NCI-H2081 treated with DMSO at 0.1 percent for 48 hours (cell line): ENCODE measurements at places on chromosomes 16 and 17.

DNA sequence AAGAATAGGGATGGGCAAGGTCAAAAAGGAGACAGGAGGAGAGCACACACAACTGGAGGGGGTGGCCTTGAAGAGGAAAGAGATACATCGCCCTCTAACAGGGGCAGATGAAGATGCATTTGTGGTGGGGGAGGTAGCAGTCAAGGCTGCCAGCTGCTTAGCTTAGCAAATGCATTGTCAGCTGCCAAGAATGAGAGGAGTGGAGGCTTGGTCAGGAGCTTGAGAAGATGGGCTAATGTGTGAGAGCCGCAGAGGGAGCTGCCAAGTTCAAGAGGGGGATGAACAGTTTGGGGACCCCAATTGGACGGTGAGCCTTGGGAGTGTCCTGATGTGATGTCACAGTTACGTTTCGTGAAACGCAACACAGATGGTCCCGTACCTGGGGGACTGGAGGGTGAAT lies 28.9 kb upstream of the GNA13 start:
- DNase-seq: no peak

GRCh38 chr17:73851091-73851490 lies 206.8 kb upstream of the SDK2 start:
- DNase-seq: no peak

- DNase-seq: no peak
Measured at GRCh38 chr16:14483819-14484385, 146.2 kb downstream of the PARN start.

DNA sequence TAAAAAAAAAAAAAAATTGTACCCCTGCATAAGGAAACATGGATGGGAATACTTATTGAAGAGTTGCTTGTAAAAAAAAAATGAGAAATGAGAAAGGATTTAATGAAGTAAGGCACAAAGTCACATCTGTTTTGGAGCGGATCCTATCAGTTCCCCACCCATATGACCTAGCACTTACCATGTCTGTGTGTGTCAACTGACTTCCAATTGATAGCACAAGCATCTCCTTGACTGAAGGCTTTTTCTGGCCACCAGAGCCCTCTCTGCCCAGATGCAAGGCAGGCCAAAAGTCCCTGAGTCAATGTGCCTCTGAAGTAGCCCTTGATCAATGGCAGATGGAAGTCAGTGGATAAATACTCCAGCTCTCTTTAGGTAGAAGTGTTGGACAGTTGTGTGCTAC lies 13.4 kb upstream of the NLK start:
- no peak for DNase-seq

- DNase-seq: no peak
Measured at GRCh38 chr17:16585796-16586195, 16.8 kb upstream of the ZNF287 start.

DNA sequence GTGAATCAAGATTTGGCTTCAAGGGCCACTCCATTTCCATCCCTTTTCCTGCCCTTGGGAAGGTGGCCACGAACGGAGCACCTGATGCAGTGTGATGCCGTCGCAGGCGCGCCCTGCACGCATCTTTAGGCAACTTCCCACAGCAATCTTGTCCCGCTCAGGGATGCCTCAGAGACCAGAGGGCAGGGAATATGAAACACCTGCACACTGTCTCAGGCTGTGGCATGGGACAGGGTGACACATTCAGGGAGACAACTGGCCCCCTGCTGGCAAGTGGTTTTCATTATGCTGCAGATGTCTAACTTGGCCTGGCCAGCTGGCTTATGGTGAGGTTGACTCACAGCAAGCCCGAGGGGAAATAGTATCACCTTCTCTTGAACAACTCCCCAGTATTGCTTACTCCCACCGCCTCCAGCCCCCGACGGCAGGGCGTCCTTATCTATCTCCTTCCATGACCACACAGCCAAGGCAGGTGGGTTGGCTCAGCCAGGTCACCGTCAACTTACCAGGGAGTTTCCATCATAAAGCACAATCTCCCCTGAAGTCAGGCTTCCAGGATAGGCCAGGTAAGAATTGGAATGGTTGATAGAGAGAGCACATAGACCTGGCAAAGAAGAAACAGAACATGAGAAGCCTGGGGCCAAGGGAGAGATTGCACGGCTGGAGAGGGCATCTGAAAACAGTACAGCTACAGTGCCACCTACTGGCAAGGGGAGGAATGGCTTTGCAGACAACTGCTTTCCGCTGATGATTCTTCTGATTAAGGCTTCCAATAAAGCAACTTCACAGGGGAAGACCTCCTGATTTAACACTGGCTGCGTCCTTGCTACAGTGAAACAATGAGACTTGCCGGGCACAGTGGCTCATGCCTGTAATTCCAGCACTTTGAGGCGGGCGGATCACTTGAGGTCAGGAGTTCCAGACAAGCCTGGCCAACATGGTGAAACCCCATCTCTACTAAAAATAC lies 21.1 kb downstream of the WIPI1 start:
- peak; percentile 70 for DNase-seq

DNA sequence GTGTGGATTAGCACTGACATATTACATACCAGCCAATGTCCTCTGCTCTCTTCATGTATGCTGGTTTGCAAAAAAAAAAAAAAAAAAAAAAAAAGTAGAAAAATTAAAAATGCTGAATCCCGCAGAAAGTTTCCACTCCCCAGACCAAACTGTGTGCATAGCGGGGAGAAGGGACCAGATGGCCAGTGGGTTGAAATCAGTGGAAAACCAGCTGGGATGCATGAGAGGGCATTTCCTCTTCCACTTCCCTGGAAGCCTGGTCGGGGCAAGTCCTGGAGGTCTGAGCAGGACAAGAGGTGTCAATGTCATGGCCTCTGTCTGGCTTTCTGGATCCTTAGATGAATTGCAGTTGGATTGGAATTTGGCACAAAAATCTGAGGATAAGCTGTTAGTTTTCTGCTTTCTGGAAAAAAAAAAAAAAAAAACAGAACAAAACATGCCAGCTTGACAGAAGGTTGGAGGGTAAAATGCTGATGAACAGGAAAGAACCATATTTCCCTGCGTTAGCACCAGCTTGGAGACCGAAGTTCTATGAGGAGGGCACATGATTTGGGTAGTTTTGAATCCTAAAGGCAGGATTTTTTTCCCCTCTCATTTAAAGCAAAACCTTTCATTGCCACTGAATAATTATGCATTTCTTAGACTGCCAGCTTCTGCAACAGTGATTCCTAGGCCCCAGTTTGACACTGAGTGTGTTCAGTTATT lies 941.5 kb upstream of the EEF2KMT start:
- no peak for DNase-seq

- no peak for DNase-seq
Measured at GRCh38 chr17:8941520-8941919, 24.0 kb downstream of the PIK3R5 start.

DNA sequence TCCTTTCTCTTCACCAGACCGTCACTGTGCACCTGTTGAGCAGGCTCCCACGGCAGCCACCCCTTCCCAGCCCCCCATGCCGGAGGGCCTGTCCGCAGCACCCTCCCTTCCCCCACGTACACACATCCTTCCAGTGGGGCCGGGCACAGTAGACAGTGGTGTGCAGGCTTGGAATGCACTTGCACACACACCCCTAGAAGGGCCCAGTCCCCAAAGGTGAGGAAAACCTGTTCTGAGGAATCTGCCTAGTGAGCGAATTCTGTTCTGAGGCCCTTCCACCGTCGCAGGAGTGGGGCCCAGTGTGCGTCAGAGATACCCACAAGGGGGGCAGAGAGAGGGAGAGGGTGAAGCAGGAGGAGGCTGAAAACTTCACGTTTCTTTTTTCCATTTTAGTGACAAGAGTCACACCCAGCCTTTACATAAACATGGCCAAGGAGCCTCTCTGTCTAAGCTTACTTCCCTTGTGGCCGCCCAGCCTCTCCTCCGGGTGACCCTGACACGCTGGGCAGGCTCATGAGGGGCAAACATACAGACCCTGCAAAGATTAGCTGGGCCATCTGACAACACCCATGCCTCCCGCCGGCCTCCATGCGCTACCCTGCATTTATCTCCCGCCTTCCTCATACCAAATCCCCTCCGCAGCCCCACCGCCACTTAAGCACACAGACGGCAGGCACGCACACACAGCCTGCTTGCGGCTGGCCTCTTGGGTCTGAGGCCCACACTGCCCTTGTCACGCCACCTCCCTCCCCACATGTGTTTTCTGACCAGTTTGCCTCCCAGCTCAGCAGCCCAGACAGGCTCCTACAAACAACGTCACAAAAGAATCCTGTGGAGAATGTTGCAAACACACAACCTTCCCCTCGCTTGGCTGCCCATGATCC lies 1.8 kb downstream of the ZBTB4 start:
- no peak for DNase-seq

- no peak for DNase-seq
Measured at GRCh38 chr16:84514295-84514873, 9.9 kb upstream of the MEAK7 start.

DNA sequence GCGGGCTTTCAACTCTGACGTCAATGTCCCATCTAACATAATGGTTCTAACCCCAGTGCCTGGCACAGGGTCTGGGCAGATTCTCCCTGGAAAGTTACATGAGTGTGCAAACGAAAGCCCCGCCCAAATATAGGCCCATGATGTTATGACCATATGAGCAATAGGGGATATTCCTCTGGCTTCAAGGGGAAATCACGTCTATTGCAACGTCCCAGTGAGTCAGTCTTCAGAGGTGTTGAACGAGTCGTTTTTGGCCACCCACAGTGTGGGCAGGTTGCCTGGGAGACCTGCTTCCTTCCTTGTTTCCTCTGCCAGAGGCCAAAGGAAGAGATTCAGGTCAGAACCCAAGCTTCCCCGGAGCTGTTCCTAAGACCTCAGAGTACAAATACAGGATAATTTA lies 30.3 kb downstream of the PIK3R5 start:
- no peak for DNase-seq

GRCh38 chr16:66367968-66368891 lies 1.7 kb downstream of the CDH5 start:
- no peak for DNase-seq

- DNase-seq: no peak
Measured at GRCh38 chr17:75610103-75610984, 22.7 kb downstream of the MYO15B start.

DNA sequence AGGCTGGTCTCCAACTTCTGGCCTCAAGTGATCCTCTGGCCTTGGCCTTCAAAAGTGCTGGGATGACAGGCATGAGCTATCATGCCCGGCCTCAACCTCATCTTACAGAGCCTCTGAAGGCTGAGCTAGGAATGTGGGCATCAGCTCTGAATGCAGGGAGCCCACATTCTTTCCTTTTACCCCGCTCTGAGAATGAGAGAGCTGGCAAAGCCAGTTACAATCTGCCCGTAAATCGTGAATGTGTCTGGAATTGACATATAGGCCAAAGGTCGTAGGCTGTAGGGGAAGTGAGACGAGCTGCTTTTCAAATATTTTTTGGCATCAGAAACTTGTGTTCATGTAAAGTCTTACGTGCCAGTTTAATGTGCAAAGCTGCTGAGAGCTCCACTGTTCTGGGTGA lies 4.5 kb downstream of the TMEM238L start:
- no peak for DNase-seq

DNA sequence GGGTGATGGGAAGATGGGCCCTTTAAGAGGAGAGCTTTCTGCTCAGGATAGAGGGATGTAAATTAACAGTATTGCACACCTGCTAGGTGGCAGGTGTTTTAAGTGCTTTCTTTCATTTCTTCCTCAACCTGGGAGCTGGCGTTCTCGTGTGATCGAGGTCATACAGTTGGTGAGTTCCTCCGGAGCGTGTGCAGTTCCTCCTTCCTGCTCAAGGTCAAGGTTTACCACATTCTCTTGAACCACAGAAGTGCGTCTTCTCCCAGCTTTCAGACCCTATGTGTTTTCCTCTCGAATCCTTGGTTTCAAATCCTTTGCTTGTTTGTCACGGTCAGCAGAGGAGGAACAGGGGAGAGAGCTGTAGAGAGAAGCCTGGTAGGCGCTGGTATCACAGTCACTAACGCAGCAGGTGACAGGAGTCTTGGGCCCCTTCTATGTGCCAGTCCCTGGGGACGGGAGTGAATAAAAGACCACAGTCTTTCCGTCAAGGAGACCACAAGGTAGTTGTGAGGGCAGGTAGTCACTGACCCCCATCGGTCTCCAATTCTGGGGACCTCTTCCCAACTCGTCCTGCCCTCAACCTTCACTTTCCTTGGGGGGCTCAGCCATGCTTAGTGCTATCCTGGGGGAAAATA lies 791 bp downstream of the DNAI2 start:
- DNase-seq: no peak

DNA sequence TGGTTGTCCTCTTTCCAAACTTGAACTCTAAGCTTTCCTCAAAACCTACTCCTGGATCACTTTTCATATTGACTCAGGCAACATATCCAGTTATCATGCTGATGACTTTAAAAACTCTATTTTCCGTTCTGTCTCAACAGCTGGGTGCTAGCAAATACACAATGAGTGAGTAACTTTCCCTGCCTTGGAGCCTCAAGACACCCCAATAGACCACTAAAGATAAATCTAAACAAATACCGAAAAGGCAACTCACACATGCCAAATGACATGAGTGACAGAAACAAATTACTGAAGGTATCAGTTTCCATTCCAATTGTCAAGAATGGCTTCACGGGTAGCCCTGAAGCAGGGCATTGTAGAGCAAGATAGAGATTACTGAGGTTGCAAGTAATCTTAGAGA lies 15.7 kb upstream of the TMEM101 start:
- no peak for DNase-seq

- DNase-seq: no peak
Measured at GRCh38 chr16:29962344-29962994, 590 bp downstream of the TMEM219 start.

- DNase-seq: no peak
Measured at GRCh38 chr16:12920739-12921138, 19.3 kb downstream of the SHISA9 start.

GRCh38 chr17:73650140-73650539 lies 5.9 kb upstream of the SDK2 start:
- DNase-seq: peak; percentile 42

GRCh38 chr16:35377142-35377541 lies 1917.7 kb downstream of the TP53TG3F start:
- no peak for DNase-seq

DNA sequence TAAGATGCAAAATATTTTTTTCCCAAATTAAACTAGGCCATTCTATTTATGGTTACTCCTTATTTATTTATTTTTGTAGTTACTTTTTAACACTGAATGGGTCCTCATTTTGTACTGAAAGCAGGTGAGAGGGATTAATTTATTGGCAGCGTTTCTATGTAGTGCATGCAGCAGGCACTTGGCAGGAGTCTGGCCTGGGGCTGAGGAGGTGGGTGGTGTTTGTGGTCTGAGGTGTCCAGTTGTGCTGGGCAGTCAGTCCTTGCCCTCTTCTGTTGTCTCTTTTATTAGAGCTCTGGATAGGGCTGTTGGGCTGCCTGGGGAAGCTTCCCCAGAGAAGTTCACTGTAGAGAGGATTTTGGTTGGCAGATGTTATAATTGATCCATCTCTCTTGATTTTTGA lies 12.7 kb downstream of the SEC14L1 start:
- DNase-seq: no peak
